ENCODE measurements at places on chromosomes 2 and 18.

- no peak for DNase-seq
These were observed 77.0 kb downstream of the VSNL1 start for GRCh38 chr2:17617516-17617915.

DNA sequence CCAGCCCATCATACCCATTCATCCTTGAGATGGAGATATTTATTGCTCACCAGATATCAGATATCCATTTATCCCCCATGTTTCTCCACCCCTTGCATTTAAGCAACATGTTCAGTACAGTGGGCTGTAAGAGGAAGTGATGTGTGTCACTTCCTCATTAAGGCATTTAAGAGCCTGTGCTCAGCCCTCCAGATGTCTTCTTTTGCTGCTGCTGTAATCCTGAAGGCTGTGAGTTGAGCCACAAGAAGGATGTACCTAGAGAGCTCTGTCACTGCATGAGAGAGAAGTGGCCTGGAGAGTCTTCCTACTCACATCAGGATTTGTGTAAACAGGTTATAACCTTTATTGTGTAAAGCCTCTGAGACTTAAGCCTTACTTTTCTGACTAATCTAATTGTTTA is 151.8 kb upstream of the UNC80 start:
- no peak for DNase-seq

DNA sequence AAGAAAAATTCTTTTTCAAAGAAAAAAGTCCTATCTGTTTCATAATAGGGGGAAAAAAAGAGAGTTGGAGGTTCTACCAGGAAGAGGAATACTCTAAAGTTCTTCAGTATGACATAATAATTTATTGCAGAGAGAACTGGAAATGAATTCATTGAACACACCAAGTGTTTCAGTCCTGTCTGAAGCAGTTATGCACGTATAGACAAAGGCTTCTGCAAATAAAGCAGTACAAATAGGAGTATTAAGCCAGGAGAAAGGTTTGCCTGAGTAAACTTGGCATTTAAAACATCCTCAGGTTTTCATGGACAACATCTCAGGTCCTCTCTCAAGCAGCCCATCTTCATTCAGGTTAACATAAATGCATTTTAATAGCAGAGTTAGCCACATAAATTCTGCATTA is 141.6 kb downstream of the CCDC148 start:
- DNase-seq = no peak

DNA sequence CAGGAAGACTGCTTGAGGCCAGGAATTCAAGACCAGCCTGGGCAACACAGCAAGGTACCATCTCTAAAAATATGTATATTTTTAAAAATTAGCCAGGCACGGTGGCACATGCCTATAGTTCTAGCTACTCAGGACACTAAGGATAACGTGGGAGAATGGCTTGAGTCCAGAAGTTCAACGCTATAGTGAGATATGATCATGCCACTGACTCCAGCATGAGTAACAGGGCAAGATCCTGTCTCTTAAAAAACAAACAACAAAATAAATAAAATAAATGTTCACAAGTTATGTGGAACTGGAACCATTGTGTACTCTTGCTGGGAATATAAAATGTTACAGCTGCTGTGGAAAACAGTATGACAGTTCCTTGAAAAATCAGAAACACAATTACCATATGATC is 47.2 kb downstream of the USP34 start:
- DNase-seq = no peak

- DNase-seq = no peak
These were observed 86.4 kb upstream of the ID2 start for GRCh38 chr2:8595428-8595805.

DNA sequence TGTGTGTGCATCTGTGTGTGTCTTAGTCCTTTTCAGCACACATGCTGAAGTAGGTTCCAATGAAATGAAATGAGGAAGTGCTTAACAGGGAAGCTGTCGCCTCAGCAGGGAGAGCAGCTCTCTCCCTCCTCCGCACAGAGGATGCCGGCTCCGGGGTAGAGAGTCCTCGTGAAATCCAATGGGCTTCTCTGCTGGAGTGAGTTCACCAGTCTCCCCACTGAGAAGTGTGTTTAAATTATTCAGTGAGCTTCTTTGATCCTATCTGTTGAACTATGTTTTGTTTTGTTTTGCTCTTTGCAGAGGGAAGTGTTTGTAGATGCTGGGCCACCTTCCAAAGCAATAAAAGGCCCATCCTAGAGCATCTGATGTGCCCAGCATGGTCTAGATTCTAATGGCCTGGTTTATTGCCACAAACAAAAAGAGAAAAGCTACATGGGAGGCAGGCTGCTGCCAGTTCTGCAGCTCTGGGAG is 6.7 kb downstream of the PPP1R7 start:
- DNase-seq = no peak

DNA sequence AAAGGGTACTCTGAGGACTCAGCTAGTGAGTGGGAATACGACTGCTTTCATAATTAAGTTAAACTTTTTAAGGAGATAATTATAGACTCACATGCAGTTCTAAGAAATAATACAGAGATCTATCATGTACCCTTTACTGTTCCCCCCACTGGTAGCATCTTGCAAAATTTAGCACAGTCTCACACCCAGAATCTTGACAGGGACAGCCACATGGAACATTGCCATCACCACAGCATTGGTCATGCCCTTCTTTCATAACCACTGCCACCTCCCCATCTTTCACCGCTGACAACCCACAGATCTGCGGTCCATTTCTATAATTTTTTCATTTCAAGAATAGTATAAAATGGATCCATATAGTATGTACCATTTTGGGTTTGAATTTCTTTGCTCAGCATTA is 37.8 kb downstream of the ARHGEF4 start:
- no peak for DNase-seq

DNA sequence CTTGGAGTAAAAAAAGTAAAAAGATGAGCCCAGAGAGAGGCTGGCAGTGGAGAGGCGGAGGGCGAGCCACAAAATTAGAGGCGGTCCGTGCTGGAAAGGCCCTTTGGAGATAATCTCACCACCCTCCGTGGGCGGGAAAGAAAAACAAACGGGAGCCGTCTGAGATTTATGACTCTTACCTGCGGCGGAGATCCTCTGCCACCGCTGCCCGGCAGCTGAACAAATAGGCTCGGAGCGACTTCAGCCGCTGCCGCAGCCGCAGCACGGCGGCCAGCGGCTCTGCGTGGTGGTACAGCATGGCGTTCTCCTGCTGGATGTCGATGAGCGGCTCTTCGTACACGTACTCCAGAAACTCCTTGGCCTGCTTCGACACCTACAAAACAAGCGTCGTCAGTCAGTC is 94.6 kb downstream of the PLEKHM3 start:
- DNase-seq = no peak

DNA sequence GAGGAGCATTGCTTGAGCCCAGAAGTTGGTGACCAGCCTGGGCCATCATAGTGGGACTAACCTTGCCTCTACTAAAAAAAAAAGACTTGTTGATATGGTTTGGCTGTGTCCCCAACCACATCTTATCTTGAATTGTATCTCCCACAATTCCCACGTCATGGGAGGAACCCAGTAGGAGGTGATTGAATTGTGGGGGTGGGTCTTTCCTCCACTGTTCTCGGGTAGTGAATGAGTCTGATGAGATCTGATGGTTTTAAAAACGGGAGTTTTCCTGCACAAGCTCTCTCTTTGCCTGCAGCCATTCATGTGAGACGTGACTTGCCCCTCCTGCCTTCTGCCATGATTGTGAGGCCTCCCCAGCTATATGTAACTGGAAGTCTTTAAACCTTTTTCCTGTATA is 47.0 kb downstream of the PROC start:
- DNase-seq = no peak

DNA sequence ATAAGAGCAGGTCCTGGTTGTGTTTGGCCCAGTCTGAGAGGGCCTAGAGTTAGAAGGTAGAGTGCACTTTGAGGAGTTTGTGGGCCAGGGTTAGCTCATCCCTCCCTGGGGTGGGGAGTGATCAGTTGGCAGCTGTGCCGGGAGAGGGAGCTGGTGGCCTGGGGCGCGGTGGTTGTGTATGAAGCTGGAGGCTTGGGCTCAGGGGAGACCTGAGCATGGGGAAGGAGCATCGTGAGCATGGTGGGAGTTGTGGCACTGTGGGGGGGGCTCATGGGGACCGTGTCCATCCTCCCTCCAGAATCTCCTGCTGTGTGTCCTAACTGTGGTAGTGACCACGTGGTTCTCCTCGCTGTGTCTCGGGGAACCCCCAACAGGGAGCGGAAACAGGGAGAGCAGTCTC is 13.6 kb downstream of the STK11IP start:
- no peak for DNase-seq

- DNase-seq = no peak
These were observed 6.5 kb downstream of the KCNJ3 start for GRCh38 chr2:154704991-154705390.

DNA sequence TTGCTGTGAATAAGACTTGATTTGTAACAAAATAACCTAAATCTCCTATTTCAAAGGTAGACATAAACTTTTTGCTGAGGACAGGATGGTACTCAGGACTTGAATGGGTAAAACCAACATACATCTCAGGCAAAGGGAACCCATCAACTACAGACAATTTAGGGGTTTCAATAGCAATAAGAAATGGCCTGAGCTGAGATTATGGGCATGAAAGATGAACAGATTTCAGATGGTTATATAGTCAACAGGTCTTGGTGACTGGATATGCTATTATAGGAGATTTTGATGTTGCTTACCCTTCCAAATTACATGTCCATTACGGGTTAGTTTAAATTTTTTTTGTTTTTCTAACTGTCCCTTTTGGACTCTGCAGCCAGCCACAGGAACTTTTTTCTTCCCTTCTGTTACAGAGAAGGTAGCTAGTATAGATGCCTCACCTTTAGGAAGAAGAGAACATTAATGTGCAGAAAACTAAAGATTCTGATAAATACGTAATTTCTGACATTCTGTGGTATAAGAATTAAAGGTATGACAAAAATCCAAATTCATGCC is 4.6 kb downstream of the RPS27A start:
- DNase-seq = no peak

GRCh38 chr2:60867848-60868247 is 13.5 kb upstream of the REL start:
- DNase-seq = no peak

GRCh38 chr2:109432421-109432820 is 181.3 kb downstream of the SEPTIN10 start:
- no peak for DNase-seq

- DNase-seq = no peak
These were observed 166.6 kb downstream of the GREB1L start for GRCh38 chr18:21408681-21409080.

GRCh38 chr2:119723186-119723585 is 36.5 kb upstream of the PTPN4 start:
- DNase-seq = no peak

Measured in stimulated activated CD8-positive, alpha-beta memory T cell treated with anti-CD3 and anti-CD28 coated beads, Interleukin-15, amount 100 ng/mL, for 1 hour (primary cell).